ENCODE measurements at places on chromosomes 6 and 20.

GRCh38 chr20:42191140-42191860, 573.1 kb upstream of the CHD6 start:
- DNase-seq, result no peak

DNA sequence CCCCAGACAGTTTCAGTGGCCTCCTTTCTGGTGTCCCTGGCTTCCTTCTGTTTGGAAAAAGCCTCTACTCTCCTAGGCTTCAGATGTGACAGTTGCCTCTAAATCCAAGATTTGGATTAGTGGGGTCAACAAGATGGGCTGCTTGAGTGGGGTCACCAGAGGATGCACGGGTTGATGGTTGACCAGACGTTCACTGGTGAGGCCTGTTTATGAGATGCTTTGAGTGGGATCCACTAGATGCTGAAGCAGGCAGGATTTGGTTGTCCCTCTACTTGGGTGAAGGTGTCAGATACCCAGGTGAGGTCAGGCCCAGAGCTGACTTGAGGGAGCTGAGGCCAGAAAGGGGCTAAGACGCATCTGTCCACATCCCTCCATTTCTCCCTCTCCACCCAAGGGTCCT, 8.1 kb upstream of the DLGAP4 start:
- DNase-seq, result no peak

DNA sequence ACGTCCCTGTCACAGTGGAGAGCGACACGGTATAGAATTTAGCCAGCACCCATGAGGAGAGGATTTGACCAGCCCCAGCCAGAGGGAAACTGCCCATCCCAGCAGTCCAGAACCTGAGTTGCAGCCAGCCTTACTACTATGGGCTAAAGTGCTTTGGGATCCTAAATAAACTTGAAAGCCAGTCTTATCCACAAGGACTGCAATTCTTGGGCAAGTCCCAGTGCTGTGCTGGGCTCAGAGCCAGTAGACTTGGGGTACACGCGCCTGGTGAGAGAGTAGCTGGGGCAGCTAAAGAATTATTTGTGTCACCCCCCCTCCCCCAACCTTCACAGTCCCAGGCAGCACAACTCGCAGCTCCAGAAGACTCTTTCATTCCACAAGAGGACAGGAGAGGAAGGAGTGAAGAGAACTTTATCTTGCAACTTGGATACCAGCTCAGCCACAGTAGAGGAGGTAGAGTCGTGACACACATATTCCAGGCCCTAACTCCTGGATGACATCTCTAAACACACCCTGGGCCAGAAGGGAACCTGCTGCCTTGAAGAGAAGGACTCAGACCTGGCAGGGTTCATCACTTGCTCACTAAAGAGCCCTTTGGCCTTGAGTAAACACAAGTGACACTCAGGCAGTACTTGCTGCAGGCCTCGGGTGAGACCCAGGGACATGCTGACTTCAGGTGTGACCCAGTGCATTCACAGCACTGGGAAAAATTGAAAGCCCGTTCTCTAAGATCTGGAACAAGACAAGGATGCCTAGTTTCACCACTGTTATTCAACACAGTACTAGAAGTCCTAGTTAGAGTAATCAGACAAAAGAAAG, 100.3 kb downstream of the REV3L start:
- DNase-seq, result no peak

GRCh38 chr6:98107801-98108200, 726.6 kb upstream of the POU3F2 start:
- DNase-seq, result no peak

- no peak for DNase-seq
Observed at GRCh38 chr6:53857318-53858094, 62.7 kb downstream of the LRRC1 start.

DNA sequence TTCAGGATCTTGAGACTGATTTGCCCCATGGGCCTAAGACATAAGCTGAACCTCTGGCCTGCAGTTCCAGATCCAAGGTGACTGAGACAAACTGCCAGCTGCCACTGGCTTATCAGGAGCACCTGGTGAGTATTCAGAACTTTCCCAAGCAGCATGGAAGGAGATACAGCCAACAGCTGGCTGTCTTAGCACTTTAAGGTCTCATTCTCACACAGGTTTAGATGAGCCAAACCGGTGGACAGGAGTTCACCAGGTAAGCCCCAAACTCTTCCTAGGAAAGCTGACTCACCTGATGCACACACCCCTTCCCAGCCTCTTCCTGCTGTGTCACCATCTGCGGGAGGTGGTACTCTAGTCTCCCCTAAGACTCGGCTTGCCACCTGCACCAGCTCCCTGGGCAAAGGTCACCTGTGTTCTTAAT, at the start of gene BANF2:
Gene BANF2 (plus strand): TSS at position 36 of the 421 bp plus-strand sequence. CDS start 25,060 bp downstream, outside the sequence.
- no peak for DNase-seq

GRCh38 chr6:15265787-15266186, 19.9 kb downstream of the JARID2 start:
- no peak for DNase-seq

- no peak for DNase-seq
Observed at GRCh38 chr20:58878399-58878798, 25.9 kb downstream of the GNAS start.

- no peak for DNase-seq
Observed at GRCh38 chr6:131807644-131808459, at the start of gene ENPP1. Gene ENPP1 (plus strand): TSS chr6:131808020. CDS start chr6:131808036, 16 bp downstream.

- peak; percentile 61 for DNase-seq
Observed at GRCh38 chr20:59782986-59783640, 150.3 kb downstream of the SYCP2 start.

GRCh38 chr6:158522616-158523015, 37.3 kb upstream of the TMEM181 start:
- no peak for DNase-seq

DNA sequence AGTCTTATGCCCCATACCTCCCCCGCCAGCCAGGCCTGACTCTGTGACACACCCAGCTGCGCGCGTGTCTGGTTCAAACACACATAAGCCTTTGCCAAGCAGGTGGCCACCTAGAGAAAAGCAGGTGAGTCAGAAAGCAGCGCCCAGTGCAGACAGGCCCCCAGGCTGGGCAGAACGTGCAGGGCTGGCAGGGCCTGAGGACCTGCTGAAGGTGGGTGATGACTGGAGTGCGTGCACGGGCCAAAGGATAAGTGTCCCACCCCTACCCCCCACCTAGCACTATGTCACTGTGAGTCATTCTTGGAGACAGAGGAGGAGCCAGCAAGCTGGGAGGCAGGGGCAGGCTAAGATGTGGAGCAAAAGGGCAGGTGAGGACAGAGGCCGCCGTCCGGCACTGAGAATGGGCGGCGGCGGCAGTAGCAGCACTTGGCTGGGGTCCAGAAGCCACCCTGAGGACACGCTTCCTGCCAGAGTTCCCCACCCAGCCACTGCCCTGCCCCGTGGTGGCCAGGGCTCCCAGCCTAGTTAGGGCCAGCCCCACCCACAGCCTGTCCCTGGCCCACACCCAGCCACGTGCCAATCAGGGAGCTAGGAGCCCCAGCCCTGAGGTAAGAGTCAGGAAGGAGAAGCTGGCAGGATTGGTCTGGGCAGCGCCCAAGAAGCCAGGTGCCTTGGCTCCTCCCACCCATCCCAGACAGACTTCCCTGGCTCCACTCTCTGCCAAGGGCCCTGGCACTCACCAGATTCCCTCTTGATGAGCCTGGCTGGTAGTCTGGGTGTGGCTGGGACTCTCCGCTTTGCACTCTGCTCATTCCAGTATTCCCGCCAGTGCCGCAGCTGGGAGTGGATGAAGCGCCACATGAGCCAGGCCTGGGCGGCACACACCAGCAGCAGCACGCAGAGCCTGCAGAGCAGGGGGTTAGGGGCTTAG, 72.7 kb downstream of the TRAM2 start:
- DNase-seq, result peak; percentile 37

DNA sequence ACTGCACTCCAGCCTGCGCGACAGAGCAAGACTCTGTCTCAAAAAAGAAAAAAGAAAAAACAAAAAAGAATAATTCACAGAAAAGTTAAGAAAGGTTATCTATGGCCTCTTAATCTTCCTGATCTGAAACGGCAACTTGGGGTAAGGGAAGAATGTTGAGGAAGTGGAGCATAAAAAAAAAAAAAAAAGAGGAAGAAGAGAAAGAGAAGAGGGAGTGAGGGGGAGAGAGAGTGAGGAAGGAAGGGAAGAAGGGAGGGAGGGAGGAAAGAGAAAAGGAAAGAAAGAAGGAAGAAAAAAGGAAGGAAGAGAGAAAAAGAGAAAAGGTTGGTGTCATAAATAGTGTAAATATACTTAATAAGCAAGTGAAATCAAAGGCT, 68.9 kb upstream of the NCOA3 start:
- DNase-seq, result no peak

DNA sequence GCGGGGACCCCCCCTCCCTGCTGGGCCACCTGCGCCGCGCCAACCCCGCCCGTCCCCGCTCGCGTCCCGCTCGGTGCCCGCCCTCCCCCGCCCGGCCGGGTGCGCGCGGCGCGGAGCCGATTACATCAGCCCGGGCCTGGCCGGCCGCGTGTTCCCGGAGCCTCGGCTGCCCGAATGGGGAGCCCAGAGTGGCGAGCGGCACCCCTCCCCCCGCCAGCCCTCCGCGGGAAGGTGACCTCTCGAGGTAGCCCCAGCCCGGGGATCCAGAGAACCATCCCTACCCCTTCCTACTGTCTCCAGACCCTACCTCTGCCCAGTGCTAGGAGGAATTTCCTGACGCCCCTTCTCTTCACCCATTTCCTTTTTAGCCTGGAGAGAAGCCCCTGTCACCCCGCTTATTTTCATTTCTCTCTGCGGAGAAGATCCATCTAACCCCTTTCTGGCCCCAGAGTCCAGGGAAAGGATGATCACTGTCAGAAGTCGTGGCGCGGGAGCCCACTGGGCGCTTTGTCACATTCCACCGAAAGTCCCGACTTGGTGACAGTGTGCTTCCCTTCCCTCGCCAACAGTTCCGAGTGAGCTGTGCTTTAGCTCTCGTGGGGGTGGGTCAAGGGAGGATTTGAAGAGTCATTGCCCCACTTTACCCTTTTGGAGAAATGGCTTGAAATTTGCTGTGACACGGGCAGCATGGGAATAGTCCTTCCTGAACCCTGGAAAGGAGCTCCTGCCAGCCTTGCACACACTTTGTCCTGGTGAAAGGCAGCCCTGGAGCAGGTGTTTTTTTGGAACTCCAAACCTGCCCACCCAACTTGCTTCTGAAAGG, 2.1 kb downstream of the VEGFA start:
- no peak for DNase-seq

- no peak for DNase-seq
Observed at GRCh38 chr6:151229401-151230276, 10.1 kb upstream of the AKAP12 start.

GRCh38 chr20:31549513-31549880, 35.3 kb downstream of the HM13 start:
- no peak for DNase-seq

DNA sequence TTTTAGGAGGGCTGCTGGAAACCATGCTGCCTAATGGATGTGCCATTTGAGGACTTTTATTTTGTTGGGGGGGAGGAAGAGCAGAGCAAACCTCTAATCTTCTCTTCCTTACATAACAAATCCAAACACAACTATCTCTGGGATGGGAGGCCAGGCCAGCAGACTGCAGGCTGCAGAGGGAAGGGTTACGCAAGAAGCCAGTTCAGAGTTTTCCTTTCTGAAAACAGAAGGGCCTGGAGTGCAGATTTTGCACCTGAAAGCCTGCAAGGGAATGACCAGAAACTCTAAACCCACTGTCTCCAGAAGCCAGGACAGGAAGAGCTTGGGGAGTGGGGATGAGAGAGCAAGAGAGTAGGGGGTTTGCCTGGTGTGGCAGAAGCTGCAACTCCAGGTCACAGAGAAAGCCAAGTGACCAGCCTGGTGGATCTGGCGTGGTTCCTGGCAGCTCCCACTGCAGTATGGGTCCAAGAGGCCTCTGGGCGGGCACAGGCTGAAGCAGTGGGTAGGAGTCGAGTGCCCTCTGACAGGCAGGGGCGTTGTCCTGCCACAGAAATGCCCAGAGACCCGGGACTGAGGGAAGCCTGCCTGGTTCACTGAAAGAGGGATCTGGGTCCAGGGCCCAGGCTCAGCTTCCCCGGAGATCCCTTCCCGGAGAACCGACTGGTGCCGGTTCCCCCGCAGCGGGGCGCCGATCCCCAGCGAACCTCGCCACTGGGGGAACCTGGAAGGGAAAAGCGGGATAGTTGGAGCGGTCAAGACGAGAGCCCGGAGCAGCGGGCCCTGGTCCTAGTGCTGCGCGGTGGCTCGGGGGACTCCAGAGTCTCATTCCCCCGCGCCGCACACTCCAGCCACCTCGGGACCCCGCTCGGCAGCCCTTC, 6.7 kb downstream of the MAFB start:
- DNase-seq, result no peak

DNA sequence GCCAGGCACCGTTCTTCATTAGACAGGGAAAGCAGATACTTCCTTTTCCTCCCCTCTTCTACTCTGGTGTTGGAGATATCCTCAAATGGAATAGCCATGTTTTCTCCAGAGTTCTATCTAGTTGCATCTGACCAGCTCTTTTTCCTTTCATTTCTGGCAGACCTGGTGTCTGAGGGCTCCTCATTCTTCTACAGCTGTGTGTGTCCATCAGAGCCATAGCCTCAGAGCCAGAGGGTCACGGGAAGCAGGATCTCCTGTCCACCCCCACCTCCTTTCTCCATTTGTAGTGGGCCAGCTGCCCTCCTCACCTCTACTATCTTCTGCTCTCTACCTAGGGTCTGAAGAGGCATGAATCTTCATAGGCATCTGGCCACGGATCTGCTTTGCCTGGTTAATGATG, 57.0 kb downstream of the TSPYL4 start:
- DNase-seq, result no peak

GRCh38 chr6:116033687-116034303, 26.9 kb downstream of the FRK start:
- DNase-seq, result no peak

GRCh38 chr6:13146442-13146841, 181.9 kb downstream of the TBC1D7 start:
- no peak for DNase-seq

DNA sequence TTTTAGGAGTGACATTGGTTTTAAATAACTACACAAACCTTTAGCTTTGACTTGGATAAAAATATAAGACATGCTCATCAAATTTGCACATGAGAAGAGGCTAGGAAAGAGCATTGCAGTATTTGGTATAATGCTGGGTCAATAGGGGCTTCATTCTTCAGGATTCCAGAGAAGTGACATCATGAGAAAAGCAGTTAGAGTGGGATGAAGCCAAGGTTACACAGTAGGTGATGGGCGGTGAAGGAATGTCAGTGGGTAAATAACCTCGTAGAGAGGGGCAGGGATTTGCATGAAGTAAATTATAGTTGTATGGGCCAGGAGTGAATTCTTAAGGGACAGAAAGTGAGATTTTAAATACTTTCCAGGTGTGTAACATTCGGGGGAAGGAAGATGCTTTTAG, 216.2 kb downstream of the RFPL4B start:
- DNase-seq, result no peak

DNA sequence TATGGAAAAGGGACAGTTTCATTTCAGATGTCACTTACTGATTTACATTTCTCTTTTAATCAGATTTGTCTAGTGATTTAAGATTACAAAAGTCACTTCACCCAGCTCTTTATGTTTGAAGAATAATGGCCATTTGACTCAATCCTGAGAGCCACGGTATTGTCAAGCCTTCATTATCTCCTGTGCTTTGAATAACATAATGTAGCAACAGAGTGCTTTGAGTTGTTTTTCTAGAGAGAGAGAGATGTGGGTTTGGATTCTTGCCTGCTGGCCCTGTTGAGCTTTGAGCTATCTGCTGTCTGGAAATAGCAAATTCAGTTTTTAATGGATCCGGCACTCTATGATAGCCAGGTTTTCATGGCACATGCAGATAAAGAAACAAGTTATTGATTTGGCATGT, 478.4 kb upstream of the SOX4 start:
- DNase-seq, result peak; percentile 50

Data from NCI-H2107 (cell line).